Skeletal muscle cell (primary cell): ENCODE measurements at places on chromosomes 2 and 18.

- no peak for DNase-seq
Observed at GRCh38 chr2:54602736-54603322, 120.6 kb upstream of the EML6 start.

GRCh38 chr2:213246497-213247281 lies 37.6 kb upstream of the SPAG16 start:
- no peak for DNase-seq

GRCh38 chr2:135664623-135665068 lies 77.0 kb upstream of the UBXN4 start:
- no peak for DNase-seq

- no peak for DNase-seq
Observed at GRCh38 chr2:138042311-138042710, 78.0 kb downstream of the HNMT start.

DNA sequence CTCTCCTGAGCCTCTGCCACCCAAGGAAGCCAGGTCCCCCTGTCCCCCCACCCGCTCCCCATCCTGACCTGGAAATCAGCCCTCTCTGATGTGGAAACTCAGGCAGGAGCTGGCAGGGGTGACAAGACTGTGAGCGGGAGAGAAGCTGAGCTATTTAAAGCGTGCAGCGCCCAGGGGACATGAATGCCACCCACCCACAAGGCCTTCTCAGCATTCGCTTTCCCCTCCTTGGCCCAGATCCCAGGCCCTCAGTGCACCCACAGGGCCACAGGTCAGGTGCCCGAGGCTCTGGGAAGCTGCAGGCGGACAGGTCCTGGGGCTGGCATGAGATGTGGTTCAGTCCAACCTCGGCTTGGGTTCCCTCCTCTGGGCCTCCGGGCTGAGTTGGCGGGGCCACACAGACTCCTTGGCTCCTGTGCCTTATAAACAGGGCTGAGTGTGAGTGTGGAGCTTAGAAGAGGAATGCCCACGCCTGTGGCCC lies 168.3 kb downstream of the SMAD7 start:
- no peak for DNase-seq

DNA sequence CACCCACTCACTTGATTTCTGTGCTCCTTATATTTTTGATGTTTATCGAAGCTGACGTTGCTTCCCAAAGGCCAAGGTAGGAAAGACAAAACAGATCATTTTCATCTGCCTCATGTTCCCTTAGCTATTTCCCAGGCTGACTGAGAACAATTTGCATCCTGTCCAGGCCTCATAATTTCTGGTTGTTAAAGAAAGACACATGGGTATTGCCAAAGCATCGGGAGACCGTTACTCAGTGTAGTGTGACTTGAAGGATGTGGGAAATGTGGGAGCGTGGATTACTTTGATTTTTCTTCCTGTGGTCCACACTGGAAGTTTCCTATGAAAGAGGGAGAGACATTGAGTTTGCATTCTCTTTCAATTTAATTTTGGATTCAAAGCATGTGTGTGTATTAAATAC lies 204.6 kb downstream of the TRIB2 start:
- peak; percentile 56 for DNase-seq

DNA sequence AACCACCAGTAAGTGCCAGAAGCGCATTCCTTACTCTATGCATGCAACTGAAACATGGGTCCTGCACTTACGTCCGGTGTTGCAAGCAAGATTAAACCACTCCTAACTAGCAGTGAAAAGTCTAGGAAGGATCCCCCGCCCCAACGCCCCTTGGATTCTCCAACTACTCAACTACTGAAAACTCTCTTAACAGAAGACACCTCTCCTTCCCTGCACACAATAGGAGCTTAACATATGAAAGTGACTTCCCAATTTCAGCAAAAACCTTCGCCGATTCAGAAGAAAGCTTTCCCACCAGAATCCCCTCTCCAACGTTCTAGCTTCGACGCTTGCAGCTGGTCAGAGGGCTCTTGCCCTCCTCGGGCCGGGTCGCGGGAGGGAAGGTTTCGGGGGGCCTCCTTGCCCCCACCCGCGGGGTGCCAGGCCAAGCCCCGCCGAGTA lies 578 bp downstream of the IWS1 start:
- DNase-seq, result no peak

DNA sequence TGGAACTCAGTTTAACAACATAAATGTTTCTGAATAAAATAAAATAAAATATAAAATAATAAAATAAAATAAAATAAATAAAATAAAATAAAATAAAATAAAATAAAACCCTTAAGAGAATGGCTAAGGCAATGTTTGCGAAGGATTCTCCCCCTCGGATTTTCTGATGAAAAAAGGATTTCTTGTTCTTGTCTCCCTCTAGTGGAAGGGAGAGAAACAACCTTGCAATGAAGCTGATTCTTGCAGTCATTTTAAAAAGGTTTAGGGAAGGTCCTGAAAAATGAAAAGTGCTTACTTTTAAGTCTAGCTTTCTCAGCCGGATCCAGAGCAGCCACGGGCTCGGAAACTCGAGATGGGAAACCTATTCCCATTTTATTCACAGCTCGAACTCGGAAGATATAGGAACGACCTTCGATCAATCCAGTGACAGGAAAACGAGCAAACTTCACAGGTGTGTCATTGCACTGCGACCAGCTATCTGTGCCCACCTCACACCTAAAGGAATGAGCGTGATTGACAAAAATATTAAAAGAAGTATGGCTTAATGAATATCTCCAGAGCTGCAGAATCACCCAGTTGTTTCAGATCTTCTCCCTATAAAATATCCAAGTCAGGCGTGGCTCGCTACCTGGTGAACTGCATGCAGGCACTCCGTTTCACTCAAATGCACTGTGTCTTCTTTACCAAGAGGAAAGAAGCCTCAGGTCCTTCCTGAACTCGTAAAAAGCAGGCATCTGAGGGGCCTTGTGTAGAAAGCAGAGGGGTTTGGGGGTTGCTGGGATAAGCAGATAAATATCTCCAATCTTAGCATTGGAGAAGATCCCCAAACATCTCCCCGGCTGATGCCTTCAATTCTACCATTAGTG lies 68.1 kb downstream of the MYOM1 start:
- DNase-seq, result no peak

GRCh38 chr18:46542545-46542944 lies 114.5 kb downstream of the LOXHD1 start:
- DNase-seq, result no peak

DNA sequence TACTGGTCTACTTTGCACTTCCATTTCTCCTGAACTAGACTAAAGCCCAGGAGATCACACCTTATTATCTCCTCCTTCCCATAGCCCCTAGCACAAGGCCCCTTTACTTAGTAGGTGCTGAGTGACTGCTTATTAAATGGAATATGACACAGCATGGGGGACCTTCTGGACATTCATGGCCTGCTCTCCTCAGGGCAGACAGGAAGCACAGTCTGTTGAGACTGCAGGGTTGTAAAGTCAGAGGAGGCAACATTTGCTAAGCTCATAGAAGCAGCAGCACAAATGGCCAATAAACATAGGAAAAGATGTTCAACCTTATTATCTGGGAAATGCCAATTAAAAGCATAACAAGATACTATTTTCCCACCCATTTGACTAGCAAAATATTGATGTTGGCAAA lies 75.3 kb downstream of the DNMT3A start:
- no peak for DNase-seq

DNA sequence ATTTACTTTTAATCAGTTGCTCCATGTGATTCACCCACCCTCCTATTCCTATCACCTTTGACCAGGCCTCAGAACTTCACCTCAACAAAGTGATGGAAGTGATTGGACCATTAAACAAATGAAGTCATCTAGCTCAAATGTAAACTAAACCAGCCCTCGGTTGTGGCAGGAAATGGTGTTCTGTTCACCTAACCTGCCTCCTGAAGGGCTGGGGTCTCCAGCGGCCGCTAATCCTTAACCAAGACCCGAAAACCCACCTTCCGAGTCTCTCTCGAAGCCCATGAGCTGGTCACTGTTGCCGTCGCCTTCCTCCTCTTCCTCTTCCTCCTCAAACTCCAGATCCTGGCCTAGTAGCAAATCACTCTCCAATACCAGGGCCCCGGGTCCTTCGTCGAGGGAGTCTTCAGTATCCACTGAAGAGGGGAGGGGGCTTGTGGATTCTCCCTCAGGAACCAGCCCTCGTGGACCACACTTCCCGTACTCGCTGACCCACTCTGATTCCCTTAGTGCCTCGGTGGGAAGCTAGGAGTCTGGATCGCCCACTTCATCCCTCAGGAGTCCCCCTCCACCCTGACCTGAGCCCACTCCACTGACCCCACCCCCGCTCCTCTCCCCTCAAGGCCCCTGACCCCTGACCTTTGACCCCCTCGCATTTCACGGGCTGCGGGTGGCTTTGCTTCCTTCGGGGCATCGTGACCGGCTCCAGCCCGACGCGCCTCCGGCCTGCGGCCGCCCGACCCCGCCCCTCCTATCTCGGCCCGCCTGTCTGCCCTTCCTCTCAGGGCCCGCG lies 503 bp downstream of the ZNF513 start:
- no peak for DNase-seq

- DNase-seq, result no peak
Observed at GRCh38 chr2:151523850-151524249, 114.1 kb downstream of the RIF1 start.

GRCh38 chr2:127783101-127783500 lies 27.9 kb downstream of the WDR33 start:
- DNase-seq, result no peak

DNA sequence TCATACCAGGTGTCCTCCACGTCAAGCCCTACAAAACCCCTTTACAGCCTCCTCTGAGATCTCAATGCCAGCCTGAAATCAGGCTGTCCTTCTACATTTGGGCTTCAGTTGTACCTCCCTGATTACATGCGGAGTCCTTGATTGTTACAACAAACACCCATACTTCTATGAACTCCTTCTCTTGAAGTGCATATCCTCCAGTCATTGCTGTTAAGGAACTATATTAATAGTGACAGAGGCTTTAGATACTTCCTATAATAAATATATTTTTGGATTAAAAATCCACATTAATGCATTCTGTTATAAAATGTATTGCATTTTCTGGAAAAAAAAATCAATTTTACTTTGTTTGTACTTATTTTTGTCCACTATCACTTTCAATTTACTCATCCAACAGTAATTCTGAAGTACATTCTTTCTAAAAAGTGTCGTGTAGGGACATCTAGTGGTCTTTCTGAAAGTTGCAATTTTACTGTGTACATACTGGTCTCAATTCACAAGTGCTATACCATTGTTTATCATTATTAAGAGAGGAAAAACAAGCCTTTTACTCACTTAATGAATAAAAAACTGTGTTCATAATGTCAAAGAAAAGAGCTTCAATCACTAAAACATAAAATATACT lies 316.4 kb downstream of the DSEL start:
- DNase-seq, result peak; percentile 14

DNA sequence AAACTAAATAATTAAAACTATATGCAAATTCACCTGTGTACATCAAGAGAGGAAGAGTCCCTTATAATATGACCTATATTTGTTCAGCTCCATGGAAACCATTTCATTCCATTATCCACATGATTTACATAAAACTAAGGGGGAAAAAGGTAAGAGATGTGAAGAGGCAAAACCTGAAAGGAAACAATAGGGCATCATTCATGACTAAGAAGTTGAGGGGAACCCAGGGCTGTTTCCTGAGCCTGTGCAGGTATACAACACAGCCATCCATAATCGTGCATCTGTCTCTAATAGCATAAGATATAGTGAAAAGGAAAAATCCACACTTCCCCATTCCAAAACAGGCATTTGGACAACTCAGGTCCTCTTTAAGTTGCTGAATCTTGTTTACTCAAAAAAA lies 151.3 kb downstream of the NR4A2 start:
- no peak for DNase-seq

DNA sequence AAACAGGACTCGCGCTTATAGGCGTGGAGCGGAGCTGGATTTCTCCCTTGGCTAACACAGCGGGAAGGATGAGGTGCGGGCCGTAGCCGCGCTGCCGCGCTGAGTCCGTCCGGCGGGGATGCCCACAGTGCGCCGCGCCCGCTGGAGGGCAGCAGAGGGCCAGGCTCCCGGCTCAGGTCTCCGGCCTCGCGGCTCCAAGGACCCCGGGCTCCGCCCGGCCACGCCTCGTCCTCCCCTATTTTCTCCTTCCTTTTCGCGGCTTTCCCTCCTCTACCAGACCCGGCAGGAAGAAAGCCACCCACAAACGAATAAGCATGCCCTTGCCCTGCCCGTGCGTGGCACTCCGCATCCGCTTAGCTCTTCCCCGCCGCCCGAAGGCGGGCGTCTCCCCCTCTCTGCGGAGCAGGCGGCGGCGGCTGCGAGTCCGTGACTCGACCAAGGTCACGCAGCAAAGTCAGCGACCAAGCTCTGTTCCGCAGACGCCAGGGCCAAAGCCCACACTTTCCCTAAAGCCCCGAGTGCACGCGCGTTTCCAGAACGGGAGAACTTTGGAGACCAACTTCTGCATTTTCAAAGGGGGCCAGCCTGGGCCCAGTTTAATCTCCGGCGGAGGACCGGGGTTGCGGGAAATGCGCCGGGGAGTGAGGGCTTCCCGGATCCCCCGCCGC lies 48.5 kb downstream of the KCNIP3 start:
- DNase-seq, result peak; percentile 59
